ENCODE measurements at places on chromosomes 3 and 15.
A peak's percentile ranks its signal among the peaks of the same experiment; 100 is the strongest.

DNA sequence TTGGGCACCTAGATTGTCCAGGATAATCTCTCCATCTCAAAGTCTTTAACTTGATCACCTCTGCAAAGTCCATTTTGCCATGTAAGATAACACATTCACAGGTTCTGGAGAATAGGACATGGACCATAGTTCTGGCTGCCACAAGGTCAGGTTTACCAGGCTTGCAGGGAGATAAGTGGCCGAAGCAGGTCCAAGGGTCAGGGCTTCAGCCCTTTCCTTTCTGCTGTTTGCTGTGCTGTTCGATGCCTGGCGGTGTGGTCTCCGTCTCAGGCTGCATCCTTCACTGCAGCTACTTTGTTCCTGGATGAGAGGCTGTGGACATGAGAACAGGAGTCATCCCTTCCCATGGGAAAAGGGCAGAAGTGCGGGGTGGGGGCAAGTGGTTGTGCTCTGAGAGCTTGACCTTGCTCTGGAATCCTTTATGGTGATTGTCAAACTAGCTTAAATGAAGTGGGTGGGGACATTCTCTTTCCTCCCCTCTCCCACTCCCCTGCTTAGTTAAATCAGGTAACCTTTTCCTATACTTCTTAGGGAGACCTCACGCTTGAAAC lies 320.2 kb upstream of the C2CD4B start:
- DNase-seq: no peak

- DNase-seq: no peak
Measured at GRCh38 chr3:98433764-98434163, 29.2 kb upstream of the OR5K1 start.

DNA sequence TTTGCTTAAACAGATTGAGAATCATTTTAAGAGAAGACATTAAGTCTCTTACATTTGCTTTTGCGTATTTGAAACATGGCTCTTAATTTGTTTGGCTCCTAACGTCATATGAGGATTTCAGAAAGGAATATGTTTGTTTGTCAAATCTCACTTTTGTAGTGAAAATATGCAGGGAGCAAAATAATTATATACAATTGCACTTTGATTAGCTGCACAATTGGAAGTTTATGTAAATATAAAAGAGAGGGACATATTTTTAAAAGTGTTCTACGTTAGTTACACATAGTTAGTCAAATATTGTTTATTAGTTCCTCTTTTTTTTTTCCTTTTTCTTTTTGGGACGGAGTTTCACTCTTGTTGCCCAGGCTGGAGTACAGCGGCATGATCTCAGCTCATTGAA lies 42.7 kb upstream of the GOLIM4 start:
- no peak for DNase-seq

DNA sequence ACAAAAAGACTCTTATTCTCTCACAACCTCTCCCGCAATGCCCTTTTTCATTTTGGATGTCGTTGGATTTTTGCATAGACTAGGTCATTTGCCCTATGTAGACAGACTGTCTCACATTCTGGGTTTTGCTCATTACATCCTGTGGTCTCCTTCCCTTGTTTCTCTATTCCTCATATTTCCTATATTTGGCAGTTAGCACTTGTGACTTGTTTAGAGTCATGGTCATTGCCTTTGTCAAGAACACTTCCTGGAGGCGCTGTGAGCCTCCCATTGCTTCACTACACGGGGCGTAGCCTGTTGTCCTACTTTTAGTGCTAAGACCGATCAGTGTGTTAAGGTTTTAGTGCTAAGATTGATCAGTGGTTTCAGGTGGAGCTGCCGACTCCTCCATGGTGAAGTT lies 16.1 kb upstream of the TATDN2 start:
- no peak for DNase-seq

DNA sequence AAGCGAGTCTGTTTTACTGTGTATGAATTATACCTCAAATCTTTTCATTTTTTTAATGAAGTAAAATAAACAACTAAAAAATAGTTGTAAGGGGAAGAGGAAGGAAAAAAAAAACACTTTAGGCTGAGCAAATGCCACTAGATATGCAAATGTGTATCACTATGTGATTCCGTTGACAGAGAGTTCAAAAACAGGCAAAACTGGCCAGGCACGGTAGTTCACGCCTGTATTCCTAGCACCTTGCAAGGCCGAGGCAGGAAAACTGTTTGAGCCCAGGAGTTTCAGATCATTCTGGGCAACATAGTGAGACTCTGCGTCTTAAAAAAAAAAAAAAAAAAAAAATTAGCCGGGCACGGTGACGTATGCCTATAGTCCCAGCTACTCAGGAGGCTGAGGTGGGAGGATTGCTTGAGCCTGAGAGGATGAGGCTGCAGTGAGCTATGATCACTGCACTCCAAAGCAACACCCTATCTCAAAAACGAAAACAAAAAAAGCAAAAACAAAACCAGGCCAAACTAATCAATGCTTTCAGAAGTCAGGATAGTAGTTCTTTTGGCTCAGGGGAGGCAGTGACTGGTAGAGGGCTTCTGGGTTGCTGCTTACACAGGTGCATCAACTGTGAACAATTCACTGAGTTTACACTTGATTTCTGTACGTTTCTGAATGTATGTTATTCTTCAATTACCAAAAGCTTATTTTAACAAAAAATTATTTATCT lies 7.4 kb downstream of the PRC1 start:
- DNase-seq: no peak

DNA sequence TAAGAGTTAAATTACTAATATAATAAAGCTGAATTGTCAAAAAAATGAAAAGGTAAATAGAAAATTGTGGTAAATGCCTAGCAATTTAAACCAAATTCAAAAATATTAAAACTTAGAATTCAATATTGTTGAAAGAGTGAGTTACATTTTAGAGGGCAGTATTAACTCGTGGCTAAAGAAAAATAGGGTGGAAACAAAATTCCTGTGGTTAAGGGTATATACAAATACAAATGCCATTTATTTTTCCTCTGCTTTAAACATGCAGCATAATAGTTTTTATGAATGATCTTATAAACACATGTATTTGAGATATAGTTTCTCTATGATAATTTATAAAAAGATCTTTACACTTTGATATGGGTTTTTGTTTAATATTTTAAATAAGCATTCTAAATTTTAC lies 79.0 kb downstream of the NEDD4 start:
- DNase-seq: no peak

GRCh38 chr3:142808103-142808917 lies 80.6 kb downstream of the PCOLCE2 start:
- peak; percentile 89 for DNase-seq

DNA sequence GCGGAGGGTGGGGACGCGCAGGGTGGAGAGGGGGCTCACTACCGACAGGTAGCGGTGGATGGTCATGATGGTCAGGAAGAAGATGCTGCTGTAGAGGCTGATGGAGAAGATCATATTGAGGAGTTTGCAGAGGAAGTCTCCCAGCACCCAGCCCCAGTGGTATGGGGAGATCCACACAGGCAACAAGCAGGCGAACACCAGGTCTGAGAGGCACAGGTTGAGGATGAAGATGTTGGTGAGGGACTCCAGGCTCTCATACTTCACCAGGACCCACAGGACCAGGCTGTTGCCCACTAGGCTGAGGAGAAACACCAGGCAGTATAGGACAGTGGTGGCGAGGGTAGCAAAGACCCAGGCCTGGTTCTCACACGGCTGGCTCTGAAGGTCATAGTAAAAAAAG lies 5.8 kb downstream of the XCR1 start:
- DNase-seq: no peak

DNA sequence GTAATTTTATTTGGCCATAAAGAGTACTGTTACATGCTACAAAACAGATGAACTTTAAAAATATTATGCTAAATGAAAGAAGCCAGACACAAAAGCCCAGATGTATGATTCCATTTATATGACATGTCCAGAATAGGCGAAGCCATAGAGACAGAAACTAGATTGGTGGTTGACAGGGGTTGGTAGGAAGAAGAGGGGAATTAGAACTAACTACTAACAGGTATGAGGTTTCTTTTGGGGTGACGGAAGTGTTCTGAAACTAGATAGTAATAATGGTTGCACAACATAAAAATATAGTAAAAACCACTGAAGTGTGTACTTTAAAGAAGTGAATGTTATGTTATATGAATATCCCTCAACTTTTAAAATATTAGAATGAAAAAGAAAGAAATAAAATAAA lies 66.1 kb downstream of the GBE1 start:
- no peak for DNase-seq

DNA sequence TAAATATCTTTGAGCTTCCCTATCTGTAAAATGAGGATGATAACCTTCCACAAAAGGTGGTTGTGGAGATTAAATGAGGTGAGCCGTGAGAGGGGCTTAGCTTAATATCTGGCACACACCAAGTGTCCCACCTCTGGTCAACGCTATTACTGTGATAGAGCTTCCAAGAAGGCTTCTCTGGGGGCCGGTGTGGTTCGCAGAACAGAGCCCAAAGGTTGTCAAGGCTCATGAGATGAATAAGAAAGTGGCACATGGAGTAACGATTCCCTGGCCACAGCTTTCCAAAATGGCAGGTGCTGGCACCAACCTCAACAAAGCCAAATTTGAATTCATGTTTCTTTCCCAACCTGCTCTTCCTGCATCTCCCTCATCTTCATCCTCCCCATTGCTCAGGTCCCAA lies 10.4 kb downstream of the KY start:
- no peak for DNase-seq

GRCh38 chr15:68114840-68115239 lies 60.7 kb downstream of the PIAS1 start:
- no peak for DNase-seq

GRCh38 chr3:37527361-37527760 lies 334.3 kb upstream of the CTDSPL start:
- DNase-seq: no peak

DNA sequence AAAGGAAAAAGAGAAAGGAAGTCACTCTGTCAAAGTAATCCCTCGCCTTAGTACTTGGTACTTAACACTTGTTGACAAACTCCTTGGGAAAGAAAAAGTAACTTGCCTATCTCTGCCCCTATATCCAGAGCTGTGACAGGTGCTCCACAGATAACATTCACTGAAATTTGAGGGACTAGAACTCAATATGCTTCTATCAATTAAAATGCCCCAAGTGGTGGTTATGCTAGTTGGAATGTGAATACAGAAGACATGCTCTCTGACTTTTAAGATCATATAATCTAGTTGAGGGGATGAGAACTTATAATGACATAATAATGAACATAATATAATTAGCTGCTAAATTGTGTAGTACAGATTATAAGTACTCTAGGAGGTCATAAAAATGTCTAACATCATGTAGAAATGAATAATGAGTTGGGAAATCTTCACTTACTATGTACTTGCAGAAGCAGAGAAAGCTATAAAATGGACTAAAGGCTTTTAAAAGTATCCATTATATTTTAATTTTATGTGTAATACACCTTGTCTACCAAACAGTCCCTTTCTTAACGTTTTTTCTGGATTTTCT lies 153.1 kb upstream of the CCDC54 start:
- no peak for DNase-seq

GRCh38 chr3:46947981-46948791 lies 28.4 kb downstream of the CCDC12 start:
- peak; percentile 61 for DNase-seq

DNA sequence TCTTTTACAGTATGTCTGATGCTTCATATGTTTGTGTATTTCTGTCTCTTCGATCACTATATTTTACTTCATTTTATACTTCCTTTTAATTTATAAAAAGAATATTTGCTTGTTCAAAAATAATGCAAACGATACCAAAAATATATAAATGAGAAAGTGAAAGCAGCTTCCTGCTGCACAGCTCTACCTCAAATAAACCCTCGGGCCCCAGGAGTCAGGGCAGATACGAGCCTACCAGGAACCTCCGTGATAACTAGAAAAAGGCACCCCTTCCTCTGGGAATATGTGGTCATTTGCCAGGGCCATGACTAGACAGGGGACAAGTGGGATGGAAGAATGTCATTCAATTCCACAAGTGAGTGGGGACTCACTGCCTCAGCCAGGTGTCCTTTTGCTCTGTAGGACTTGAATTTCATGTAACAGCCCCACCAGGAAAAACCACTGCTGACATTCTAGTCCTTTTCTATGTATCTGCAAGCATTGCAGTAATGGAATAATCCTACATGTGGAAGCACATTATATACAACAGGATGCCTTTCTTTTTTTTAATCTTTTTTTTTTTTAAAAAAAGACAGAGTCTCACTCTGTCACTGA lies 133.3 kb downstream of the SUCLG2 start:
- DNase-seq: no peak

DNA sequence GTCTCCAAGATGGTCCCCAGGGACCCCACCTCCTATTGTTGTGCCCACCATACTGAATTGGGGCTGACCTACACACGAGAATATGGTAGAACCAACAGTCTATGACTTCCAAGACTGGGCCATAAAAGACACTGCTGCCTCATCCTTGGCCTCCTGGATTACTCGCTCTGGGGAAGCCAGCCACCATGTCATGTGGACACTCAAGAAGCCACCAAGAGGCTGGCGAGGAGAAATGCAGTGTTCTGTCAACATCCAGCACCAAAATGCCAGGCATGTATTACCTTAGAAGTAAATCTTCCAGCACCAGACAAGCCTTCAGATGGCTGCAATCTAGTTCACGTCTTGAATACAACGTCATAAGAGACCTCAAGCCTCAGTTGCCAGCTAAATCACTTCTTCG lies 17.1 kb upstream of the TPM1 start:
- no peak for DNase-seq

DNA sequence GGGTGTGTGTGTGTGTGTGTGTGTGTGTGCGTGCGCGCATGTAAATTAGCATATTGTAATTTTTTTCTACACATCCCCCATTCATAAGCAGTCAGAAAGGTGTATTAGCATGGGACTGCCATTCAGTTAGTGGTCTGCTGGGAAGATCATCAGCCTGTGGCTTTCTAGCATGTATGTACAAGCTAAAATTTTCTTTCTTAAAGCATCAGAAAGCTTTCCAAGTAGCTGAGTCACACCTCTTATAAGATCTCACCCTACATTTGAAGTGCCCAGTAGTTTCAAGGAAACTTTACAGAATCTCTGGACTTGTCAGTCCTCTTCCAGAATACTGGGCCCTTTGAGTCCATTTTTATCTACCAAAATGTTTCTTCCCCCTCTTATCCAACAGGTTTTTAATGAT lies 411.4 kb upstream of the TPRG1 start:
- peak; percentile 91 for DNase-seq

GRCh38 chr15:77671362-77672056 lies 38.8 kb upstream of the LINGO1 start:
- DNase-seq: no peak

DNA sequence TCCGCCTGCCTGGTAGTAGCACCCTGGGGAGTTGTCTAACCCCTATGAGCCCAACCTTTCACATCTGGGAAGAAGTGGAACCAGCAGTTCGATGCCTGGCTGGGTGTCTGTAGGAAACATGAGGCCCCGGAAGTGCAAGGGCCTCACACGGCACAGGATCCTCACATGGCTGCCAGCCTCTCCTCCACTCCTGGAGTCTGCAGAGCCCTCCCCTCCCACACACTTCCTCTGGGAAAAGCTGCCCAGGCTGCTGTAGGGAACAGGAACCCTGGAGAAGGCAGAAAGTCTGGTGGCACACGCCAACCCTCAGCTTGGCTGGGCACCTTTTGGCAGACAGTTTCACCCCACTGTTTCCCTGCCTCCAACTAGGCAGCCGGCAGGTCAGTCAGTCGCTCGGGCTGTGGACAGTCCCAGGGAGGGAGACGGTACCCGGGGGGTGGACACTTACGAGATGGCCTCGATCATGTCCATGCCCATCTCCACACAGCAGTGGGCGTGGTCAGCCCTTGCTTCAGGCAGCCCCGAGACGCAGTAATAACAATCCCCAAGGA lies 118.4 kb downstream of the ADCY5 start:
- DNase-seq: no peak

- no peak for DNase-seq
Measured at GRCh38 chr15:54567408-54568035, 589.3 kb downstream of the UNC13C start.
